ENCODE measurements at places on chromosomes 1 and 21. TPM values are rescaled to one million over a fixed set of nuclear protein-coding genes. Genes with fewer than 3 reads are reported as not detected.

DNA sequence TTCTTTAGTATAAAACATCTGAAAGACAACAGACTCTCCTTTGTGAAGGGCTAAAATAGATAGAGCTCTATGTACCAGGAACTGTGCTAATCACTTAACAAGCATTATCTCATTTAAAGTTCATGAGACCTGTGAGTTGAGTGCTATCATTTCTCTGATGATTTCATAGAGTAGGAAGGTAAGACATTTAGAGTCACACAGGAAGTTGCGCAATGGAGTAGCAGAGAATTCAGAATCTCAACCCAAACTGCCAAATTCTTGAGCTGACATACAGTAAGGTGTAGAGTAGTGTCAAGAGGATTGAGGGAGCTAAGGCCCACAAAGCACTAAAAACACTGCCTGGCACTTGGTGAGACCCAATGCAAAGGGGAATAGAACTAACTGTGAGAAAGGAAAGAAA, 384.3 kb downstream of the NTNG1 start:
- DNase-seq = no peak

- no peak for DNase-seq
Measured at GRCh38 chr1:7594002-7594713, 176.9 kb upstream of the VAMP3 start.

GRCh38 chr21:42057851-42058437, 13.2 kb upstream of the UMODL1 start:
- peak; percentile 26 for DNase-seq

DNA sequence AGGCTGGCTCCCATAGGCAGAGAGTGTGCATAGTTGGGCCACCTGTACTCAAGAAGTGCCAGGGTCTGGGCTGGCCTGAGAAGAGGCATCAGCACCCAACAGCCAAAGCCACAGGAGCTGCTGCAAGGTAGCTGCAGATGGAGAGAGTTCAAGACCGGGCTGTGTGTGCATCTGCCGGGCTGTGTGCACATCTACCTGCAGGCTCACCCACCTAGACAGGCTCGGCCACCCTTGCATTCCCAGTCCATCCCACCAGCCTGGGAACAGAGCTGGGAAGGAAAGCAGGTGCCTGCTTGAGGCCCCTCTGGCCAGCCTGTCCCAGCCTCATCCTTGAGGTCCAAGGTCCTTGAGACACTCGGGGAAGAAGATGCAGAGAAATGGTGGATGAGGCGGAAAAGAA, 194.4 kb upstream of the AJAP1 start:
- no peak for DNase-seq

GRCh38 chr1:223227031-223227430, 84.0 kb upstream of the TLR5 start:
- no peak for DNase-seq

GRCh38 chr21:44052071-44052829, 40.1 kb downstream of the TRAPPC10 start:
- DNase-seq = no peak

GRCh38 chr1:109277434-109278204, 5.3 kb downstream of the PSRC1 start:
- peak; percentile 96 for DNase-seq

The PADI3 gene
- 0.17 TPM for total RNA-seq

The SPRR4 gene
- total RNA-seq = not detected
